ENCODE measurements at places on chromosomes 12 and 14.
A peak's percentile ranks its signal among the peaks of the same experiment; 100 is the strongest.

GRCh38 chr12:111775205-111776193, 8.8 kb downstream of the ALDH2 start:
- no peak for DNase-seq

DNA sequence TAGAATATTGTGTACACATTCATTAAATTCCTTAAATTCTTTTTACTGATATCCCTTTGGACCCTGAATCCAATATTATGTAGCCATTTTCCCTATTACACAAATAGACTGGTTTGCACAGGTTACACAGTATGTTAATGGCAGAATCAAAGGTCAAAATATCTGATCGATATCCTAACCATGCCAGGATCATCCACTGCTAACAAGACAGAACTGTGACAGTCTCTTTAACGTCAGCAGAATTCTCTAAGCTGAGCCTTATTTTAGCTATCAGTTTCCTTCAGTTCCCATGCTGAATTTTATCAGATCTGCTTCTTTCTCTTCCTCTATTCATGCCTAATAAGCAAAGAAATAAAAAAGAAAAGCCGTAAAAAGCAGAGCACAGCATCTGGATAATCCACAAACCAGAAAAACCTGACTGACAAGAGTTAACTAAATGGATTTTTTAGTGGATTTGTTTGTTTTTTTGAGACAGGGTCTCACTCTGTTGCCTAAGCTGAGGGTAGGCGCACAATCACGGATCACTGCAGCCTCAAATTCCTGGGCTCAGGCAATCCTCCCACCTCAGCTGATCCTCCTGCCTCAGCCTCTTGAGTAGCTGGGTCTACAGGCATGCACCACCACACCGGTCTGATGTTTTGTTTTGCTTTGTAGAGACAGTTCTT, 130.4 kb downstream of the PAWR start:
- no peak for DNase-seq

GRCh38 chr14:33704481-33704880, 246.4 kb downstream of the EGLN3 start:
- no peak for DNase-seq

- DNase-seq: no peak
Observed at GRCh38 chr14:61325166-61325565, 3.8 kb downstream of the PRKCH start.

- DNase-seq: peak; percentile 18
Observed at GRCh38 chr12:122265886-122266229, 436 bp downstream of the VPS33A start.

DNA sequence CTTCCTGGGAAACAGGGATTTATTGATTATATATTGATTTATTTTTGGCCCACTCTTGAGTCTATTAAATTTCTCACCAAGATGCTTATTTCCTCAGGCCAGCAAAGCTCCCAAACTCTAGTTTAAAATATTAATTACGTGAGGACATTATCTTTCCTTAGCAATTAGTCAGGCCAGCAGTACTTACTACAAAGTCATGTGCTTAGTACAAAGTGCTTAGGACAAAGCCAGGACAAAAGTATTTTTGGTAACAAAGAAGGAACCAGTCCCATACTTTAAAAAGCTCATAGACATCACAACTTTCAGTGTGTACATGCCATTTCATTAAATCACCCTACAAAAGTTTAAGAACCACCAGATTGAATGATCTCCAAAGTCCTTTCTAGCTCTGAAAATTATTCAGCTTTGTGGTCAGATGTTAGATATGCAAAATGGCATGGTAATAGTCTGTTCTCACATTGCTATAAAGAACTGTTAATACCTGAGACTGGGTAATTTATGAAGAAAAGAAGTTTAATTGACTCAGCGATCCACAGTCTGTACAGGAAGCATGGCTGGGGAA, 94.7 kb upstream of the PWP1 start:
- no peak for DNase-seq

- no peak for DNase-seq
Observed at GRCh38 chr12:2359725-2360629, 307.2 kb downstream of the CACNA1C start.

DNA sequence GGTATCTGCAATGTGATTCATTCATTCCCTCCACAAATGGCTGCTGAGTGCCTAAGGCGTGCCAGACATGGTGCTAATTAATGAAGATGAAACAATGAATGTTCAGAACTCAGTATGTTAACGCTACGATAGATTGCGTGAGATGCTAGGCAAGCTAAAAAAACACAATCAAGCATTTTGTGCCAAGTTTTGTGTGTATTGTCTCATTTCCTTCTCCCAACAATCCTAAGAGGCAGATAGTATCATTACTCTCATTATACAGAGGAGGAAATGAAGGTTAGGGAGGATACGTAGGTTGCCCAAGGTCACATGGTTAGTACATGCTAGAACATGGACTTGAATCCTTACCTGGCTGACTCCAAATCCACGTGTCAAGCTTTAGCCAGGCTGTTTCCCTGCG, 264.4 kb downstream of the EFCAB11 start:
- no peak for DNase-seq

DNA sequence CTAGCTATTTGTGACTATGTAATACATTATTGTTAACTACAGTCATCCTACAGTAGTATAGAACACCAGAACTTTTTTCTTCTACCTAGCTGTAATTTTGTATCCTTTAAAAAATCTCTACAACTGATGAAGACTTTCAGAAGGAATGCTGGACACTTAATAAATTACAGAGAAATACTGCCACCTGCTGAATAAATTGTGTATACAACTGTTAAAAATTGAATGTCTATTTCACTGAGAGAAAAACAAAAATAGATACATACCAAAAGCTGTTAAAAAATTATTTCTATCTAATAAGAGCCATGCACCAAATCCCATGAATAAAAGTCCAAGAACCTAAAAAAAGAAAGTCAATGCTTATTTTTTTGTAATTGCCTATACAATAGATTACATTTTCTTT, 6.6 kb downstream of the TSPAN19 start:
- no peak for DNase-seq
